Inflammatory macrophage (primary cell): ENCODE measurements at places on chromosomes 13 and 19.

GRCh38 chr13:29449726-29450125, 145.8 kb downstream of the SLC7A1 start:
- DNase-seq = no peak

DNA sequence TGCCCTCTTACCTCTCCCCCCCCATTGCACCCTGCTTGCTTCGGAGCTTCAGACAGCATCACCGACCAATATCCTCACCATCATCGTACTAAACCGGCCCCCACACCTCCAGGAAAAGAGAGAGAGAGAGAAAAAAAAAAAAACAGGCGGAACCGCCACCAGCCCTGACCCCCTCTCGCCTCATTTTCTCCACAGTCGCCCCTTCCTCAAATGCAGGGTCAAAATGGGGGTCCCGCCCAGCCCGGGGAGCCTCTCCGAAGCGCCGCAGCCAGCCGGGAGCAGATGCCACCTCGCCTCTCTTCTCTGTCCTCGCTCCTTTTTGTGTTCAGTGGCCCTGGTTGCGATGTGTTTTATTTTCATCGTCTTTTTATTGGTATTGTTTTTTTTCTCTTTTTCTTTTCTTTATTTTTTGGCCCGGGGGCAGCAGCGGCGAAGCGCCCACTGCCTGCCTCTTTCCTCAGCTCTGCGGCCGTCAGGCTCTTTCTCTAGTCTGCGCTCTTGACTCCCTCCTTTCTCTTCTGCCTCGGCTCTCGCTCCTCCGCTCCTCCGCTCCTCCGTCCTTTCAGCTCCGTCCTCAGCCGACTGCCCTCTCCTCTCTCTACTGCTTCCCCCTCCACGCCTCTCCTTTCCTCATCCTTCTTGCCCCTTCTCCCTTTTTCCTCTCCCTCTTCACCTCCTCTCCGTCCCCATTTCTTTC, 41.4 kb downstream of the DEDD2 start:
- DNase-seq = no peak

- DNase-seq = no peak
Observed at GRCh38 chr13:49046002-49046401, 70.3 kb downstream of the FNDC3A start.

DNA sequence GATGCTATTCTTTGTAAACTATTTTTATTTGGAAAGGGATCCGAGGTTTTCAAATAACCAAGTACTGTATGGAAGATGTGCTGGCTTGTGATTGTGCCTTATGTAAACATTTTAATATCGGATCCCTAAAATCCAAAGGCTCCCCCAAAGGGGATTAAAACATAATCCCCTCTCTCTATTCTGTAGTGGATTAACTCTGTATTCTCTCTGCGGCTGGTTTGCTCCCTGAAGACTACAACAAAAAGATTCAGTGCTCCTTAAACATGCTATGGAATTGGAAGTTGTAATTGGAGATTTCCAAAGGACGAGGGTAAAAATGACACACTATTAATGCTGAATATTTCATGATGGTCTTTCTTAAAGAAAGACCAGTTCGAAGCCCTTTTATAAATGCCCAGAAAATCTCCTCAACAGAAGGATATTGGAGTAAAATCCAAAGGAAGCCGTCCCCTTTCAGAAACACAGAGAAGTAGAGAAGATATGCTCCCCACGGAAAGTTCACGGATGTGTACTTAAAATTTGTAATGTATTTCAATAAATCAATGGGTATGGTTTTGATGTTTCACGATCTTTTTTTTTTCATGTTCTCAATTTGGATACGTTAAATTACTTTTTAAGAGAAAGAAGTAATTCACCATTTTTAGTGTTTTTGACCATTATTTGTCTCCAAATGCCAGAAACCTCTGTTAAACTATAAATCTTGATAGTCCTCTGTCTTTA, 6.5 kb downstream of the MAB21L1 start:
- DNase-seq = no peak

GRCh38 chr19:29815231-29815630, 3.4 kb downstream of the CCNE1 start:
- DNase-seq = no peak

DNA sequence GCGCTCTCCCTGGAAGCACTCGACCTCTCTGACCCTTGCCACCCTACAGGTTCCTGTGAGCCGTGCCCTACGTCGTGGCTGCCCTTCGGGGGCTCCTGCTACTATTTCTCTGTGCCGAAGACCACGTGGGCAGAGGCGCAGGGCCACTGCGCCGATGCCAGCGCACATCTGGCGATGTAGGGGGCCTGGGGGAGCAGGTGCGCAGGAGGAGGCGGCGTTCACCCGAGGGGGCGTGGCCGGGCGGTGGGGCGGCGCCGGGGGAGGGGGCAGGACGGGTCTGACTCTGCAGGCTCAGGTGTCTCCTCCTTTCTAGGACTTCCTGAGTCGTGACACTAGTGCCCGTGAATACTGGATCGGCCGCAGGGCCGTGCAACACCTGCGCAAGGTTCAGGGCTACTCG, 26.4 kb downstream of the CLEC4M start:
- DNase-seq = no peak

DNA sequence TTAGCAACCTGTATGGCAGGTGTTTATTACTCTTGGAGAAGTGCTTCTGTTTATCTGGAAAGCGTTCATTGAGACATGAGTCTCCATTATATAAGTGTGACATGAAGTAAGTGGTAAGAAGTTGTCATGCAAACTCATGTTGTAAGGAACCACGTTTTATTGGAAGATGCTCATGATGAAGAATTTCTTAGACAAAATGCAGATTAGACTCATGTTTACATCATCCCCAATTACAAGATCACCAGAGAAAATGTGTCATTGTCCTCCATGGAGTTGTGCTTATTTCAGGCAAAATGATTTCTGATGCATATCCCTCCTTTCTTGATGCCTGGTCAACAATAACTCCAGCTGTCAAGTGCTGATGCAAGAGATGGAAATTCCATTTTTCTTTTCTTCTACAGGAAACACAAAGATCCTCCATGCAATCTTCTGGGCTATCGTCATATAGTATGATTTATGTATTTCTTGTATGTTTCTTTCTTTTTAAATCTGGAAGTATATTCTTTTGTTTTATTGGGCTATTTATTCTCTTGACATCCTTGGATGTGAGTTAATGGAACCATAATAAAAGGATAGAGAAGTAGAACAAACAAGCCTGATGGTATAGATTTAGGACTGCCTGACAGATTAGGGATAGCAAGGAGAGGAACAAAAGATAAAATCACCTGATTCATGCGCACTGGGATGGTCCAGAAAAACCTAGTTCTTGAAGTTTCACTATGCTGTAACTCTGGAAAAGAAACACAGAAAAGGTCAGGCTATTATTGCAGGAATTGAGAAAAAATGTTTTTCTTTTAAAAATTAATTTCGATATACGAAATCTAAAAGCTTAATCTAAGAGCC, 50.7 kb upstream of the DIAPH3 start:
- no peak for DNase-seq

- no peak for DNase-seq
Observed at GRCh38 chr13:77857531-77858209, 61.0 kb downstream of the EDNRB start.

DNA sequence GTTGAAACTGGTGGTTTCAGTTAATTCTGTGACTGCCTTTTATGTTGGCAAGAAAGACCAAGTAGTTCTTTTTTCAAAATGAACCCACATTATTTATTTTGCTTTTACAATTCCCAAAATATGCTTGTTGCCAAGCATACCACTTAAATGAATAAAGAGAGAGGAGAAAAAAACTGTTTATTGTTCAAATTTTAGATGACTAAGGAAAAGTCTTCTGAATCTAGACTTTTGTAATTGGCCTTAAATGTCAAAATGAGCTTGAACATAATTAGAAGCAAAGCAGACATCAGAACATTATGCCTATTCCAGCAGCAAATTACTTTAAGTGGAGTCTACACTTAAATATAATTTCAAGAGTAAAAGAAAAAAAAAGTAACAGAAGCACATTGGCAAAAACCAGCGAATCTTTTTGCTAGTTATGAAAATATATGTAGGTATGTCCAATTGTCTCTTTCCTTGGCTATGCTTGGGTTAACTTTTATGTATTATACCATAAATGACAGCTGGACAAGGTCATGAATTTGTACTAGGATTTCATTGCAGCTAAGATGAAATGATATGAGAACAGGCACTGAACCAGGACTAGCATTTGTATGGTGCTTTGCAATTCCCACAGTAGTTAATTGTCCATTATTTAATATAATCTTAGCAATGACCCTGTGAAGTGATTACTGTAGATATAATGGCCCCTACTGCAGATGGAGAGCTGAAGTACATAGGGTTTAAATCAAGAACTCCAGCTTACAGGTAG, 211.9 kb downstream of the NALCN start:
- no peak for DNase-seq

GRCh38 chr13:30156826-30157615, 150.3 kb downstream of the KATNAL1 start:
- no peak for DNase-seq

- peak; percentile 78 for DNase-seq
Observed at GRCh38 chr19:8580710-8581281, 3.6 kb upstream of the MYO1F start.

DNA sequence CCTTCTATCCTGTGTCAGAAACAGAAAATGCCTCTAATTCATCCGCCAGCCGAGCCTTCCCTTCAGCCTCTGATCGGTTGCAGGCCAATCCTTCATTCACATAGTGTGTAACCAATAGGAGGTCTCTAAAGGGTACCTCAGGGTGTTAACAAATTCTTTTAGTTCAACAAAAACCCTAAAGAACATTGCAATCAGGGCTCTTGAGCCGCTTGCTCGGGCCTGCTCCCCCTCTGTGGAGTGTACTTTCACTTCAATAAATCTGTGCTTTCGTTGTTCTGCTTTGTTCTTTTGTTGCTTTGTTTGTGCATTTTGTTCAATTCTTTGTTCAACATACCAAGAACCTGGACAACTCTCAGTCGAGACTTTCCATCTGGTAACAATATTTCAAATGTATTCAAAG, 366.5 kb downstream of the KCTD12 start:
- DNase-seq = no peak

DNA sequence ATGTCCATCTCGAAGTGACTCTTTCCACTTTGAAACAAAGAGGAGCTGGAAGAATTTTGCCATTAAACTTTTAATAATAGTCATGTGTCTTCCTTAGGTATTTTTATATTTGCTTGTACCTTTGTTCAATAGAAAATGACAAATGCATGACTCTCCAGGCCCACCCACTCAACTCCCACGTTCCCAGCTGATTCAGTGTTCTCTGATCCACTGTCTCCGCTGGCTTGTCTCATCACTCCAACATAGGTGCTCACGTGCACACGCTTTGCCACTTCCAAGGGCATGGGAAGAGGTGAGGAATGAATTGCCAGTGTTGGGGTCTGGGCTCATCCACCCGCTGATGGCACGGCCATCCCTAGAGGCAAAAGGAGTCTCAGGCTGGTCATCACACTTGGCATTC, 24.5 kb downstream of the RASL11A start:
- no peak for DNase-seq

GRCh38 chr19:615619-616018, 17.7 kb downstream of the POLRMT start:
- DNase-seq = peak; percentile 52

GRCh38 chr13:43587376-43587775, 199.4 kb downstream of the ENOX1 start:
- DNase-seq = no peak

- peak; percentile 29 for DNase-seq
Observed at GRCh38 chr13:106533101-106533942, 2.1 kb downstream of the EFNB2 start.

GRCh38 chr19:41307090-41307875, 2.7 kb upstream of the CCDC97 start:
- DNase-seq = peak; percentile 42

- DNase-seq = no peak
Observed at GRCh38 chr13:51608857-51609406, 24.7 kb downstream of the WDFY2 start.

- peak; percentile 44 for DNase-seq
Observed at GRCh38 chr19:1220976-1221903, 15.7 kb downstream of the STK11 start.

DNA sequence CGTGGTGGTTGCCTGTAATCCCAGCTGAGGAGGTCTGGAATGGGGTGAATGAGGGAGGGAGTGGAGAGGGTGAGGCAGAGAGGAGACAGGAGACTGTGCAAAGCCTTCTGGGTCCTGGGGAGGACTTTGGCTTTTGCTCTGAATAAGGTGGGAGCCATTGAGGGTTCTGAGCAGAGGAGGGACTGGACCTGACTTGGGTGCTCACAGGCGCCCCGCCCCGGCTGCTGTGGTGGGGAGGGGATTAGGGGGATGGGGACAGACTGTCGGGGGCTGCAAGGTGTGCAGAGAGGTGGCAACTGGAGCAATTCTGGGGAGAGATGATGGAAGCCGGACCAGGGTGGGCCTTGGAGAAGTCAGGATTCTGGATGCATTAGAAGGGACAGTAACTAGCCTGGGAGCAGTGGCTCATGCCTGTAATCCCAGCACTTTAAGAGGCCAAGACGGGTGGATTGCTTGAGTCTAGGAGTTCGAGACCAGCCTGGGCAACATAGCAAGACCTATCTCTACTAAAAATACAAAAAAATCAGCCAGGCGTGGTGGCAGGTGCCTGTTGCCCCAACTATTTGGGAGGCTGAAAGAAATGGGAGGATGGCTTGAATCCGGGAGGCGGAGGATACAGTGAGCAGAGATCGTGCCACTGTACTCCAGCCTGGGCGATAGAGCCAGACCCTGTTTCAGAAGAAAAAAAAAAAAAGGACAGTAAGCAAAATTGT, 16.1 kb upstream of the NANOS3 start:
- no peak for DNase-seq

- no peak for DNase-seq
Observed at GRCh38 chr19:49564616-49565045, 15.7 kb downstream of the NOSIP start.

DNA sequence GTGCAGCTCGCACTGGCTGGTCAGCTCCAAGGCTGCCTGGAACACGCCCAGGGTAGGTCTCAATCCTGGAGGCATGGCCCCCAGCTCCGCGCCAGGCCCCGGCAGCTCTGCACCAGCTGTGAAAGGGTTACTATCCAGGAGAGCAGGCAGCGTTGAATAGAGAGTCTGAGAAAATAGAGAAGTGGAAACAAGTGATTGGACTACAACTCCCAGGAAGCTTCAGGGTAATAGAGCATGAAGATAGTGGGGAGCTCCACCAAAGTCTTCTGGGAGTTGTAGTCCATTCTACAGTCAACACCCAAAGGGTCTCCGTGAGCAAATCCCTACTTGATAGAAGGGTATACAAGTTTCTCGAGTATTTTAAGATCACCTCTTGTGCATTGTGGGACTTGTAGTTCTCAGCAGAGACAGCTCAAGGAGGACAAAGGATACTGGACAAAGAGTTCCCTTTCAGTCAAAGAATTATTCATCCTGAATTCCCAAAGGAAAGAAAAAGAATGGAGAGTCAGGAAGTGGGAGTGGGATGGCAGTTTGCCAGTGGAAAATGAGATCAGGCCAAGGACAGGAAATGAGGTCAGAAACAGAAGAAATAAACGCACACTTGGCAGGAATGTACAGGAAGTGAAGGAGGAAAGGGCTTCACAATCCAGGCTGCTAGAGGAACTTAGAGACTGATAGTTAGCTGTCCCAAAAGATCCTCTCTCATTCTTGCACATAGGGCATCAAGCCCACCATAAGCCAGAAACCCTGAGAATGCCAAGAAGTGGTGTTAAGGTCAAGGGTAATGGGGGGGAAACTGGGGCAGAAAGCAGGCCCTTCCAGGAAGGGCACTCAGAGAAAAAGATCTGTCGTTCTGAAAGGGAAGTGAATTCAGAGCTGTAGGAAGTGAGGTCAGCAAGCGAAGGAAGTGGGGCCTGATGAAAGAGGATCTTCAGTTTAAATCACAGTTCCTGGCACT, 5.5 kb upstream of the MAMSTR start:
- peak; percentile 55 for DNase-seq
